CD4-positive, alpha-beta T cell (primary cell): ENCODE measurements at places on chromosomes 7 and 10. TPM values are rescaled to one million over a fixed set of nuclear protein-coding genes. Genes with fewer than 3 reads are reported as not detected.

DNA sequence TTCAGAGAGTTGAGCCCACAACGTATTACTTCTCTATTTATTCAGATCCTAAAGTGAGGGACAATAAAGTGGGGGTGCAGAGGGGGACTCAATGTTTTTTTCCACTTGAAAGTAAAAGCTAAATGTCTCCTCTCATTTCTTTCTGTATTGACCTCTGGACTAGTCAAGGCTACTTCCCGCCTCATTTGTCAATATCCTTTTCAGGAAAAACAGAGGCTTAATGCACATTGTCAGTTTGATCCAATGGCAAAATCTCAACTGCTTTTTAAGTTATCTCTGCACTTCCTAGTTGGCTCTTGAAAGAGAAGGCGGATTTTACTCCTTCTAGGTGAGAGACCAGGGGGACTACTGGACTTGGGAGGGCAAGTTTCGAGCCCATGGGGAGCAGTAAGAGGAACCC, 56.4 kb downstream of the HIPK2 start:
- no peak for DNase-seq

DNA sequence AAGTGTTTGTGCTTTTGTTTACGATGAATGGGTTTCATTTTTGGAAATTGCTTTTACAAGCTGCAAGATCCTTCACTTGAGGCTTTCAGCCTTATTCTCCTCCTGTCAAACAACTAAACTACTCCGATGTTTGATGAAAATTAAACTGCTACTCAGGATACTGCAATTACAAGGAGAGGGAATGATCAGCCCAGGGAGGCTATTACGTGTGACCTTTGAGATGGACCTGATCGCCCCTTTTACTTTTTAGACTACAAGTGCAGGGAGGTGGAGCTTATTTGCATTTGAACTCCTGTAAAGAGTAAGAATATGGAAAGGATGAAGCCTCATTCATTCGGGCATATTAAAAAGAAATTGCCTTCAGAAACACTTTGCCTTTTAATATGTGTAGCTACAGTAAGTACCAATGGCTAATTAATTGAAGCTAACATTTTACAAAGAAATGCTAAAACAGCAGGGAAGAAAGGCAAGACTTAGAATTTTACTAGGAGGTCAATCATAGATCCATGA, 219.1 kb downstream of the PHTF2 start:
- no peak for DNase-seq

UNCX gene
- not detected for total RNA-seq

- no peak for DNase-seq
These were observed 118.7 kb downstream of the PARD3 start for GRCh38 chr10:34696423-34696822.

UPK3BL2 gene
- total RNA-seq, result 115 TPM

OR2A1 gene
- total RNA-seq, result 0.11 TPM

- no peak for DNase-seq
These were observed 176.3 kb downstream of the PKD1L1 start for GRCh38 chr7:47771990-47772360.

- DNase-seq, result no peak
These were observed 83.4 kb downstream of the ZNF365 start for GRCh38 chr10:62457598-62457997.

- DNase-seq, result no peak
These were observed 71.6 kb downstream of the NRP1 start for GRCh38 chr10:33262871-33263270.

DNA sequence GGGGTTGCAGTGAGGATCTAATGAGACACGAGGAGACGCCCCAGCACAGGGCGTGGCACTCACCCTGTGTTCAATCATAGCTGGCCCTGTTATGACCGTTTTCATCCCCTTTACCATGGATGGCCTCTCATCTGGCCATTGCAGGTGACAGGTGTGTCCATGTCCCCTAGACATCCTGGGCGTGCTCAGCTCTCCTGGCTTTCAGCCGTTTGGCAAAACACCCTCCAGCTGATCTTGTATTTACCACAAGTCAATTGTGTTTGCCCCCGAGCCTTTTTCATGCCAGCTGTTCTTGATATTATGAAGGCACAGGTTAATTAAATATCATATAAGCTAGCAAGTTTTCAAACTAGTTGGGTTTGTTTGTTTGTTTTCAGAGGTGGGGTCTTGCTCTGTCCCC, 97.1 kb downstream of the CHST15 start:
- no peak for DNase-seq
